ENCODE measurements at places on chromosomes 13 and 19.

GRCh38 chr19:51503286-51503817 is 1.8 kb upstream of the SIGLEC12 start:
- DNase-seq: no peak

GRCh38 chr13:26503826-26504594 is 53.5 kb upstream of the WASF3 start:
- DNase-seq: no peak

DNA sequence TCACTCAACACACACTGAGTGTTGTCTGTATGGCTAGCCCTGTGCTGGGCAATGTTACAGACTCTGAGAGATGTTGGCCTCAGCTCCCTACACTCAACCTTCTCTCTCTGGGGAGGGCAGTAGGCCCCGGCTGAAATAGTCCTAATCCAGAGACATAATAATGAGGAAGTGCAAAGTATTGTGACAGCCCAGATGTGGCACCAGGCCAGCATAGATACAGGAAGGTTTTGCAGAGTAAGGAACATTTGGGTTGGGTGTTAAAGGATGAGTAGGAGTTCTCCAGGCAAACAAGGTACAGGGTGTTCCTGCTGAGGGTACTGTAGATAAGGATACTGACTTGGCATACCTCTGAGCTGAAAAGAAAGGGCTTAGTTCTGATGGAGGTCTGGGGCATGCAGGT is 2.4 kb downstream of the LIN7B start:
- no peak for DNase-seq

DNA sequence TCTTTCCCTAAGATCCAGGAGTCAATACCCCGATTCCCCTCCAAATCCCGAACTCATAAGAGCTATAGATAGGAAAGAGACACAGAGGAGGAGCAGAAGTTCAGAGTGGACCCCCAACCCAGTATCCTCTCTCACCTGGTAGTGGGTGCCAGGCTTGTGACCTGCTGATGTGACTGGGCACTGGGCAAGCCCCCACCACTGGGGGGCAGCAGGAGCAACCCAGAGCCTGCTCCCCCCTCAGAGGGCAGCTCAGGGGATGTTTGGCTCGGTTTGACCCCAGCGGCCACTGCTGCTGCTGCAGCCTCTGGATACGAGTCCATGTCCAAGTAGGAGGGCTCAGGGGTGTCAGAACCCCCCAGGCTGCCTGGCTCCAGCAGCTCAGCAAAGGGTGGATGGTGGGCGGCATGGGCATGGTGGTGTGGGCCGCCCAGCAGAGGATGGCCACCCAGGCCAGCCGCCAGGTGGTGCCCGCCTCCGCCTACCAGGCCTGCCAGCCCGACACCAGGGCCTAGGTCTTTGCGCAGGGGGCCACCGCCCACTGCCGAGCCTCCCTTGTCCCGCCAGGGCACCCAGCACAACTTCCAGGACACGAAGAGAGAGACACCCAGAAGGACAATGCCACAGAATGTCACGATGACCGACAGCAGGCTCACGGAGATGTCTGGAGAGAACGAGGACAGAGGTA is 7.4 kb downstream of the SYT3 start:
- DNase-seq: no peak

DNA sequence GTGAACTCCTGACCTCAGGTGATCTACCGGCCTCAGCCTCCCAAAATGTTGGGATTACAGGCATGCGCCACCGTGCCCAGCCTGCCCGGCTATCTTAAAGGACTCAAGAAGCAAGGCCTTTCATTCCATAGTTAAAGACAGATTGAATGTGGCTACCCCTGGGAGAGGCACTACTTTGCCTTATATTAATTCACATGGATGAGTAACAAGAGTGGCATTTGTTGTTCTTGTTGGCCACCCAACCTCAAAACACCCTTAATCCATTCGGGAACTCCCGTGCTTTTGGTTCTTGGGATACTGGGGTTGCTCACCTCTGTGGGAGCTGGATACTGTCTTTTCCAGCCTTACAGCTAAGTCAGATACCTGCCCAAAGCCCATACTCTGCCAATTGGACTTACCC is 34.4 kb upstream of the ABCC4 start:
- no peak for DNase-seq

DNA sequence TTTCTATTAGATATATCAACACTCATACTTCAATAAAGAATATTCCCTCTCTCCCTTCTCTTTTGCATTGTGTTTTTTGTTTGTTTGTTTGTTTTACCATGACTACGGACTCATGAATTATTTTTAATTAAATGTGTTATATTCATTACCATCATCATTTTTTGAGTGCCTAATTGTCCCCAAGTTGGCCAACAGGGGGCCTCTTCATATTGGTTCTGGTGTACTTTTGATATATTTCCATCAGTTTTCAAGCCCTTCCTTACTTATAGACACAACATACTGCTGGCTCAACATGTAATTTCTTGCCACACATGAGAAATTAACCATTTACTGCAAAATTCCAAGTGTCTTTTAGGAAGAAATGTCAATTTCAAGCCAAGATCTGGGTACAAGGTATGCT is 54.5 kb upstream of the GPC6 start:
- DNase-seq: no peak

GRCh38 chr19:2475018-2475701 is 767 bp upstream of the GADD45B start:
- DNase-seq: no peak

DNA sequence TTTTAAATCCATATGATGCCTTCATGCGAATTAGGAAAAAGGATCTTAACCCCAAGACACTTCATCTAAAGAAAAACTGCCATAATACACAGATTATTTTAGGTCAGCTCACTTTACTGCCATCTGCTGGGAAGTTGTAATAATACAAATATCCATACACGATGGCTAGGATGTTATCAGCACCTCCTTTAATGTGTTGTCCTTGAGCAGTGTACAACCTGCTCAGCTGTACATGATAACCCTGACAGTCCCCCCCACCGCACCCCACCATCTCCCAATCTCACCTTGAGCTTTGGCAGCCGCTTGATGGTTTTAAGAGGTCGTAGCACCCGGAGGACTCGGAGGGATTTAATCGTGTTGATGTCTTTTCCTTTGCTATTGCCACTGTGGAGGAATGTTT is 112.2 kb downstream of the IER2 start:
- no peak for DNase-seq

All from esophagus squamous epithelium (tissue), 5 donors.